Activated naive CD4-positive, alpha-beta T cell treated with anti-CD3 and anti-CD28 coated beads, Interleukin-2, amount 50 U/mL, for 72 hours (primary cell): ENCODE measurements at places on chromosomes 12 and 14.

DNA sequence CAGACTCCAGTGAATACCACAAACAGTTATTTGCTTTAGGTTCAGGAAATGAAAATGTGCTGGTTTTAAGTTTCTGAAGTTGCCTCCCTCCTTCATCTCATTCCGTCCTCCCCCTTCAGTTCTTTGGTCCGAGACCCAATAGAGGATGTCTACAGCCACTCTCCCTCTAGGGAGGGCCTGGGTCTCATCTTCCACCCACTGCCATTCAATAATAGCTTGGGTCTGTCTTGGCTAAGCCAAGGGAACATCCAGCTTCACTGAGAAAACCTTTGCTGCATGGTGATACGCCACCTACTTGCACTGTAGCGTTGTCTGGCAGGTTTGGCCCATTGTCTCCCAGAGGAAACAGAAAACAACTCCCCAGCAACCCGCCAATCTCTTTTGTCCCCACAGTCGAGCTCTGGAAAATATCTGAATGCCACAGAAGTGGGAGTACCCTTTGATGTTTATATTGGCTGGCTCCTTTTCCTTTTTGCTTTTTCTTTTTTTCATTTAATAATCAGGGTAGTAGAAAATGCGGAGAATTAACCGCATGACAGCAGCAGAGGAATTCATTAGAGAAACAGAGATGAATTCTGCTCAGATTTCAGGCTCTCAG, 380.1 kb downstream of the RAD51B start:
- DNase-seq = no peak

DNA sequence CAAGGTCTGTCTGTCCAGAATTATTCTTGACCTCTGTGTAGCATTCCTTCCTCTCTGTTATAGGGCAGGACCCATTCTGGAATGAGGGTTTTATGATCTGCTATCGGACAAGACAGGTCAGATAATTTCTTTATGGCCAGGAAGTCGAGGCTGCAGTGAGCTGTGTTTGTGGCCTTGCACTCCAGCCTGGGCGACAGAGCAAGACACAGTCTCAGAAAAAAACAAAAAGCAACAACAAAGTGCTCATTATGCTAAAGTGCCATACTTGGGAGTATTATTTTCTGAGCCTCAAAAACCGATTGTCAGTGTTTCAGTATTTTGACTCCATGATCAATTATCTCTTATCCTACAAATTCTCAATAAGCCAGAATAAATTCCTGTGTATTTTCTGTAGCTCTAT, 4.1 kb downstream of the CIPC start:
- DNase-seq = no peak

DNA sequence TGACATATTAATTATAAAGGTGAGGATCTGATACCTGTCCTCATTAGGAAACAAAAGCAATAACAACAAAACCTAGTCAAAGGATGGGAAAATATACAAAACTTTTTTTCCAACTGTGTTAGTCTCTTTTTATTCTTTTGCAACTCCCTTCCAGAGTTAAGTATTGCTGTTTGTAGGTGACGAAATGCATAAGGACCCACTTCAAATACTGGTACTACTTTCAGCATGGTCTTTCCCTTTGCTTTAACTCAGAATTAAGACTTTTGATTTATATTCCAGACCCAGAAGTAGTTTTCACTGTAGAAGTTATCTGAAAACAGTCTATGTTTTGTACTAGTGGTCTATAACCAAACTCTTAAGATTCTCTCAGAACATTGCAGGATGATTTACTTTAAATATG, 34.1 kb upstream of the ABCC9 start:
- no peak for DNase-seq

GRCh38 chr14:97221572-97222285, 424.5 kb downstream of the VRK1 start:
- no peak for DNase-seq

GRCh38 chr12:14768823-14769405, 34.4 kb downstream of the WBP11 start:
- DNase-seq = peak; percentile 77

- no peak for DNase-seq
These were observed 212.5 kb downstream of the CHST11 start for GRCh38 chr12:104669089-104669721.

DNA sequence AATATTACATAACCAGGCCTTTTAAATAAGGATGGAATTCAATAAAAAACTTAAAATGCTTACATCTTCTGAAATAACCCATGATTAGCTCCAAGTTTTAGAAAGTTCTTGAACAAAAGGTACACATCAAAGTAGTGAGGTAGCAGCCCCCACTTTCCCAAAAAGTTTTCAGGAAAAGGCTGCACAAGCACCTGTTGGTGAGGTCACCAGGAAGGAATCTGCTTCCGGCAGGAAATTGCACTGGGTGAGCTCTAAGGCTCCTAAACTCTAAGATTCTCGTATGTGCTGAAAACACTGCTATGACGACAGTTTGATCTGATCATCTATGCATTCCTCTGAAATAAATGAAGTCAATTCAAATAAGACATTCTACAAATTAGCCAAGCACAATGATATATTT, 34.3 kb upstream of the TTC7B start:
- DNase-seq = no peak

DNA sequence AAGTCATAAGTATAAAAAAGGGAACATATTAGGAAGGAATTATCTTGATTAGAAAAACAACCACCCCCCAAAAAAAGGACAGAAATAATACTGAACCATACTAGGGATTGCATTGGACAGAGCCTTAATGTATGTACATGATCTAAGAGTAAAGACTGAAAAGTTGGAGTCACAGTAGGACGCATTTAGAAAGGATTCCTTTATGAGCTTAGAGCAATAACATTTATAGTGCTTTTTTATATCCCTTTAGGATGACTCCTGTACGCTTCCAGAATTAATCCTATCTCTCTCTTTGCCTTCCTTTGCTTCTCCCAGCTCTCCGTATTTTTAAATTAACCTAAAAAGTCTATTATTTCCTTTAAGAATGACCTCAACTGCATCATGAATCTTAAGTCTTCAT, 75.3 kb downstream of the PTPRR start:
- no peak for DNase-seq

- DNase-seq = no peak
These were observed 111.3 kb downstream of the DENND5B start for GRCh38 chr12:31479516-31480210.

- no peak for DNase-seq
These were observed 238.9 kb upstream of the LMO3 start for GRCh38 chr12:16844875-16845274.

DNA sequence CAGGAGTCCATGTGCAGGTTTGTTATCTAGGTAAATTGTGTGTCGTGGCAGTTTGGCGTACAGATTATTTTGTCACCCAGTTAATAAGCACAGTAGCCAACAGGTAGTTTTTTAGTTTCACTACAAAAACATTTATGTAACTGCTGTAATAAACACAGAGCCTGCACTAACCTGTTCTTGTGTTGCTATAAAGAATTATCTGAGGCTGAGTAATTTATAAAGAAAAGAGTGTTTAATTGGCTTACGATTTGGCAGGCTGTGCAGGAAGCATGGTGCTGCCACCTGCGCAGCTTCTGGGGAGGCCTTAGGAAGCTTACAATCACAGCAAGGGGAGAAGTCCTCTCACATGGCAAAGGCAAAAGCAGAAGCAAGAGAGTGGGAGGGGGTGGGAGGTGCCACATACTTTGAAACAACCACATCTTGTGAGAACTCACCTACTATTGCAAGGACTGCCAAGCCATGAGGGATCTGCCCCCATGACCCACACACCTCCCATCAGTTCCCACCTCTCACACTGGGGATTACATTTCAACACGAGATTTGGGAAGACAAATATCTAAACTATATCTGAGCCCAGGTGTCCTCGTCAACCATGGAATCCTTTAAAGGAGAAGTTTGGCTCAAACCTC, 266.4 kb upstream of the GRIP1 start:
- no peak for DNase-seq

- no peak for DNase-seq
These were observed 65.8 kb downstream of the PPP2R5C start for GRCh38 chr14:101827286-101827685.

GRCh38 chr12:6026998-6027397, 81.9 kb upstream of the ANO2 start:
- DNase-seq = no peak

DNA sequence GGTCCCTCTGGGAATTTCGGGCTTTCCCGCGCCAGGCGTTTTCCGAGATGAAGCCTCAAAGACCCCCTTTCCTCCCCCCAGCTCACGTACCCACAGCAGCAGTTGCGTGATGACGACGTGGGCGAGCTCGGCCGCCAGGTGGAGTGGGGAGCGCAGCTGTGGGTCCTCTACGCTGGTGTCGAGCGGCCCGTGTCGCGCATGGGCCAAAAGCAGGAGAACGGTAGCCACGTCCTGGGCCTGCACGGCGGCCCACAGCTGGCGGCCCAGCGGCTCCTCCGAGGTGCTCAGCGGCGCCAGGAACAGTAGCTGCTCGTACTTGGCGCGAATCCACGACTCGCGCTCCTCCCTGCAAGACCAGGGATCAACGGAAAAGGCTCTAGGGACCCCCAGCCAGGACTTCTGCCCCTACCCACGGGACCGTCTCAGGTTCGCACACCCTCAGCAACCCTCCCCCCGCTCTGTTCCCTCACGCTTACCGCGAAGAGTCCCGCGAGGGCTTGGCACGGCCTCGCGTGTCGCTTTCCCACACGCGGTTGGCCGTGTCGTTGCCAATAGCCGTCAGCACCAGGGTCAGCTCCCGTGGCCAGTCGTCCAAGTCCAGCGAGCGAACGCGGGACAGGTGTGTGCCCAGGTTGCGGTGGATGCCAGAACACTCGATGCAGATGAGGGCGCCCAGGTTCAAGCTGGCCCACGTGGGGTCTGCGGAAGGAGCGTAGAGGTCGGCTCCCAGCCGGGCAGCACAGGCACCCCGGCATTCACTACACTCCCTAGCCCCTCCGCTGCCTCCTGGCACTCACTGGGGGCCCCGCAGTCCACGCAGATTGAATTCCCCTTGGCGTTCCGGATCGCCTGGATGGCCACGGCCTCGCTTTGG, 11.4 kb downstream of the AGAP2 start:
- no peak for DNase-seq

- DNase-seq = no peak
These were observed 42.7 kb upstream of the DCN start for GRCh38 chr12:91225316-91225715.

DNA sequence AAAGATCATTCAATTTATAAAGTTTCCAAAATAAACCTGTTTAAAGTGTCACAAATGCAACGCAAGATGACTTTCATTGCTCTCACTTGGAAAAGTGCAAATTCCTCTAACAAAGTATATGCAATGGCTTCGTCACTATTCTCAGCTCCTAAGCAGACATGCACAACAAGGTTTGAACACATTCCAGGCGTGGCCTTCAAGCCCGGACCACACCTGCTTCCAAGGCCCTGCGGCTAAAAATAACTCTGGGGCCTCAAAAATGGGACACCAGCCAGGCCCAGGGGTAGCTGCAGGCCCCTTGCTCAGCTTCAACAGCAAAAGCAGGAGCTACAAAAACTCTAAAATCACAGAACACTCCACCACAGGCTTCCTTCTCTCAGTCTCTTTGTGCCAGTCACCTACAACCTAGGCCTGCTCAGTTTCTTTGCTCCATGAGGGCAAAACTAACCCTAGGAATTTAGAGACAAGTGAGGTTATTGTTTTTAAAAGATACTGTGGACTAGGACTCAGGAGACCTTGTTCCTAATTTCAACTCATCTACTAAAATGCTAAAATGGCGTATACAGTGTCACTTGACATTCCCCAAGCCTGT, 29.3 kb downstream of the DUSP16 start:
- DNase-seq = no peak

DNA sequence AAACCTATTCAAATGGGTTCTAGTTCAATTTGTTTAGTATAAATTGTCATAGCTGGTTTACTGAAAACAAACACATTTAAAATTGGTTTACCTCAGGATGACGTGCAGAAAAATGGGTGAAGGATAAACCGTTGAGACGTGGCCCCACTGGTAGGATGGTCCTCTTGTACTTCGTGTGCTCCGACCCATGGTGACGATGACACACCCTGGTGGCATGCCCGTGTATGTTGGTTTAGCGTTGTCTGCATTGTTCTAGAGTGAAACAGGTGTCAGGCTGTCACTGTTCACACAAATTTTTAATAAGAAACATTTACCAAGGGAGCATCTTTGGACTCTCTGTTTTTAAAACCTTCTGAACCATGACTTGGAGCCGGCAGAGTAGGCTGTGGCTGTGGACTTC, 8.3 kb downstream of the CALM1 start:
- DNase-seq = no peak

DNA sequence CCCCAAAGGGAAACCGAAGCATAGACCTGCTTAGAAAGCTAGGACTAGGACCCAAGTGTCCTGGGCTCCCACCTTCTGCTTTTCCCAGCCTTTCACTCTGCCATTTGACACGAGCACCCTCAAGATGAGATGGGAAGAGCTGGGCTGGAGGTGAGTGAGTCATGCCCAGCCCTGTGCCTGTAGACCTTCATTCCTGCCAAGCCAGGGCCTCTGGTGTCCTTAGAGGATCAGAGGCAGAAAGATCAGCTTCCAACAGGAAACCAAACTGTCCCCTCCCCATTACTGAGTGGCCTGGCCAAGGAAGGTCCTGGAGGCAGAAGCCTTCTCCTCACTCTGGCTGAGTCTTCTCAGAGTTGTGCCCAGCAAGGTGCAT, 3.5 kb downstream of the TMEM63C start:
- DNase-seq = no peak

GRCh38 chr12:124992874-124993625, 395 bp upstream of the BRI3BP start:
- peak; percentile 83 for DNase-seq

DNA sequence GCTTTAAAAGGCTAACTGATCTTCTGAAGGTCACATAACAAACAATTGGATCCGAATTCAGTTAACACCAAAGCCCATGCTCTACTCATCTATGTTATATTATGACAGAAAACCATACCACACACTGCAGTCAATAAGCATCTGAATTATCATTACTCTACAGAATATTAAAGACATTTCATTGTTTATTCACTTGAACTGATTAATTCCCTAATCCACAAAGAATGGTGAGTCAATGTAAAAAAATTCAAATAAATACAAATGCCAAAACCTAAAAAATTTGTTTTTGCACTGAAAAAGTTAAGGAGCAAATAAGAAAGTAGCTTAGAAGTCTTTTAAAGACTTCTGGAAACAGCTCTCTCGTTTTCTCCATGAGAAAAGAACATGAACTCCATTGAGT, 13.7 kb downstream of the NID2 start:
- DNase-seq = no peak

DNA sequence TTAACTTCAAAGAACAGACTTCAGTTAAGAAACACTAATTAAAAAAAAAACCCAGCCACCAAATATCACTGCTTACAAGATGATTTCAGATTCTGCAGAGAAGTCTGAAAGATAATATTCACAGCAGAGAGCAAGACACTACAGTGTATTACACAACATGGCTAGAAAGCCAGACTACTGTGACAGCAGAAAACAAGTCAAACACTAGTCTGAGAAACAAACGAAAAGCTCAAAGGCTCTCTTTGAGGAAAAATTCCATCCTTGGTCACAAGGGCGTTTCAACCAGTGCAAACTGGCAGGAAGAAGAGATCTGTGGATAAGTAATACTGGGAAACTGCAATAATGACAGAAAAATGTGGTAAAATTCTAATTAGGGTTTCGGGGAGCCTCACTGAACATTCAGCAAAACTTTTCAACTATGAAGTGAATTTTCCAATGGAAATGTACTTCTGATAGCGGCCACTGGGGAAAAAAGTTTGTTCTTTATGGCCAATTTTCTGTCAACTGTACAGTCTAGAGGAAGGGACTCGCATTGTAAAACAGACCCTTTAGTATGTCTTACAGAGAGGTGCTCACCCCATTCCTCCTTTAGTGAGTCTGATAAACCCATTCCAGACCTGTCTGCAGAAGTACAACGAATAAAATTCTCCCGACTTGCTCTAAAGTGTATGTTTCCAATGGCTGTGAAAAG, 50.4 kb downstream of the ACADS start:
- no peak for DNase-seq
